Activated CD4-positive, alpha-beta T cell treated with anti-CD3 and anti-CD28 coated beads for 1 hour (primary cell): ENCODE measurements at places on chromosomes 1 and 21.

GRCh38 chr1:2283991-2284895 is 56.1 kb downstream of the SKI start:
- DNase-seq: no peak

- no peak for DNase-seq
Observed at GRCh38 chr21:44773291-44773932, 28.2 kb downstream of the UBE2G2 start.

DNA sequence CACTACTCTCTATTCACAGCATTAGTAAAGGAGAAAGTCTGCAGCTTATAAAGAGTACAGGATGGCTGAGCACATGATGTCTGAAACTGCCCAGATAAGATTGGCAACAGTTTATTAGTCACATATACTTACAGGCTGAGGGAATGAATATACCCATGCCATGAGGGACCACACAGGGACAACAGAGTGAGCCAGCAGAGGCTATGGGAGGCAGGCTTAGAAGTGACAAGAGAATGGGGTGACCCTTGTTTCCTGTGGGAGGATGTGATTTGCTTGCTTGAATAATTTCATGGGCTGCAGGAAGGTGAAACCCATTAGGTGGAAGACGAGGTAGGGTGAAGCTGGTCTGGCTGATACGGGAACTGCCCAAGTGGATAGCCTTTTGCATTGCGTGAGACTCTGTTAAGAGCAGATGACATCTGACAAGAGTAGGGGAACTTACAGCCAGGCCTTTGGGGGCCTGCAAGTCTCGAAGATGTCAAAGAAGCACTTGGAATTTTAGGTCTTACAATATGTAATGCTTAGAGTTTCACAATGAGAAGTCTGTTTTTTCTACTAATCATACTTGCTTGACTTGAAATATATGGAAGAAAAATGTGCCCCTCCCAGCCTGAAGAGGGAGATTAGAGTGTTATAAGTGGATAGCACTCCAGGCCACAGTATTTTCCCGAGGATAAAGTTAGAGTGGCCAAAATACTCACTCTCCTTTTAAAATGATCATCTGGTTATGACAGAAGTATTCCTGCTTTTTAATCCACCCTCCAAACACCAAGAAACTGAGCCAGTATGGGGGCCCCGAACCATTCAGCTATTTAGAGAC is 34.6 kb upstream of the TNFSF4 start:
- no peak for DNase-seq

- no peak for DNase-seq
Observed at GRCh38 chr1:100584761-100585745, 47.1 kb downstream of the GPR88 start.

DNA sequence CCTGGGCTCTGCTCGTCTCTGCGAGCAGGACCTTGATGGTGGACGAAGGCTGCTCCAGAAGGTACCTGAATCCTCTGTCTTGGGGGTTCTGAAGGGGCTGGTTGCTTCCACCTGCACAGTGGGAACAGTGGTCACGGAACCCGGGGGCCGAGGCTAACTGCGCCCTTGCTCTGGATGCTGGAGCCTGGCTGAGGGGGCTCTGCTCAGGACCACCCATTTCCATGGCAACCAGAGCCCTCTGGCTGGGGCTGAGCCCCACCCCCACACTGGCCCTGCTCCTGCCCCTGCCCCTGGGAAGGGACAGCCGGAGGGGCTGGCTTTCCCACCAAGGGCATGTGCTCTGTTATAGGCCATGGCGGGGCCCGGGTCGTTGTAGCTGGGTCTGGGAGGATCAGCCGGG is 462.3 kb downstream of the PTPRU start:
- no peak for DNase-seq

DNA sequence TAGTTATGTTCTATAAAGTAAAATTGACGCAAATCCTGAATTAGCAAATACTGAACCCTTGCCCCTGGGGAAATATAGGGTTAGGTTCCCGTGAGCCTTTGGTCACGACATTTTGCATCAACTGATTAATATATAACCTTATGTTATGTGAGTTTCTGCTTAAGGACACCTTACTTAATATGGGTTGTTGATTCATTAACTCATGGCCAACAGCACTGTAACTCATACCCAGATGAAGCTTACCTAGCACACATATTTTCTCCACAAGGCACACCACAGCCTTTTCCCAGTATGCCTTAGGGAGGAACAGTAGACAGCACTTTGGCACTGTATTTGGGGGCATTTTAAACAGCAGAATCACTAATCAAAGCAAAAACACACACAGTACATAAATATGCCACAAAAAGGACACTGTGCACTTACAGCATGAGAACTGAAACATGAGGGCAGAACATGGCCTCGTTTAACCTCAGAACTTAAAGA is 15.1 kb downstream of the INAVA start:
- no peak for DNase-seq

- DNase-seq: no peak
Observed at GRCh38 chr1:221162939-221163338, 283.7 kb downstream of the HLX start.

DNA sequence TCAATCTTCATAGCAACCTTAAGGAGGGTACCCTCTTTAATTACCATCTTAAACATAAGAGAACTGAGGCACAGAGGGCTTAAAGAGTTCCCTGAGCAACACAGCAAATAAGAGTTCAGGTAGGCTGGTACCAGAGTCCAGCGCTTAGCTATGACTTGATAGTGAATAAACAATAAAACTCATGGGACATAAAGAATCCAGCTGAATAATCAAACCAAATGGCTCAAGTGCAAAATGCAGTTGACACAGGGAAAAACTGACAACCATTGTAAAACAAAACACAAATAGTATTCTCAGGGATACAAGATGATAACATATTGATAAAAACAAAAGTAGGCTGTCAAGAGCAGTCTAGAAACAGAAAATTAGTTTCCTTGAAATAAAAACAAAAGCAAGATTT is 176.9 kb upstream of the HMGB4 start:
- DNase-seq: no peak

GRCh38 chr21:42616446-42616845 is 37.0 kb upstream of the PDE9A start:
- DNase-seq: no peak

- DNase-seq: no peak
Observed at GRCh38 chr1:74502432-74502831, 10.0 kb downstream of the LRRC53 start.
